Left ventricle myocardium inferior (tissue), 1 donor: ENCODE measurements at places on chromosomes 4 and X.

DNA sequence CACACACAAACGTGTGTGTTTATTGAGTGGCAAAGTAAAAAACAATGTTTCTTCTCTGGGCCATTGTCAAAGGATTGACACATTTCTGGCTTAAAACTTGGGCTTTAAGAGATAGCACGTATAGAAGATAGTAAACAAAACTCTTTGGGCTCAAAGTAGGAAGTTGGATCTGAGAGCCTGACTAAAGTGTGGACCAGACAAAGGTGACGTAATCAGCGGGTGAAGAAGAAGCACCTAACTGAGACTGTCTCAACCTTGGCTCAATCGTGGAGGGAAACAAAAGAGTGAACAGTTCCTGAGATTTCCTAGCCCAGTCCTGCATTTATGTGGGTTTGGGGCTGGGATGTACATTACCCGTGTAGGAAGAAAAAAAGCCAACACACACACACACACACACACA lies 13.7 kb downstream of the PFKFB1 start:
- H3K4me1 ChIP-seq: no peaks in the 10 kb centered on the region
- H3K36me3 ChIP-seq: no peaks in the 10 kb centered on the region
- no peak overlapping the region for H3K27ac ChIP-seq
- no peak overlapping the region for H3K4me3 ChIP-seq
- H3K27me3 ChIP-seq: no peaks in the 10 kb centered on the region

- H3K36me3 ChIP-seq: no peaks in the 10 kb centered on the region
- no peak overlapping the region for H3K27ac ChIP-seq
- no peak overlapping the region for H3K4me3 ChIP-seq
- DNase-seq: no peak
- no peaks in the 10 kb centered on the region for H3K4me1 ChIP-seq
Observed at GRCh38 chr4:72326692-72327632, 242.1 kb downstream of the ADAMTS3 start.

GRCh38 chrX:3585719-3586118 lies 127.7 kb downstream of the PRKX start:
- no peak overlapping the region for H3K27ac ChIP-seq
- no peak for DNase-seq
- no peak overlapping the region for H3K4me3 ChIP-seq
- H3K27me3 ChIP-seq: no peaks in the 10 kb centered on the region

DNA sequence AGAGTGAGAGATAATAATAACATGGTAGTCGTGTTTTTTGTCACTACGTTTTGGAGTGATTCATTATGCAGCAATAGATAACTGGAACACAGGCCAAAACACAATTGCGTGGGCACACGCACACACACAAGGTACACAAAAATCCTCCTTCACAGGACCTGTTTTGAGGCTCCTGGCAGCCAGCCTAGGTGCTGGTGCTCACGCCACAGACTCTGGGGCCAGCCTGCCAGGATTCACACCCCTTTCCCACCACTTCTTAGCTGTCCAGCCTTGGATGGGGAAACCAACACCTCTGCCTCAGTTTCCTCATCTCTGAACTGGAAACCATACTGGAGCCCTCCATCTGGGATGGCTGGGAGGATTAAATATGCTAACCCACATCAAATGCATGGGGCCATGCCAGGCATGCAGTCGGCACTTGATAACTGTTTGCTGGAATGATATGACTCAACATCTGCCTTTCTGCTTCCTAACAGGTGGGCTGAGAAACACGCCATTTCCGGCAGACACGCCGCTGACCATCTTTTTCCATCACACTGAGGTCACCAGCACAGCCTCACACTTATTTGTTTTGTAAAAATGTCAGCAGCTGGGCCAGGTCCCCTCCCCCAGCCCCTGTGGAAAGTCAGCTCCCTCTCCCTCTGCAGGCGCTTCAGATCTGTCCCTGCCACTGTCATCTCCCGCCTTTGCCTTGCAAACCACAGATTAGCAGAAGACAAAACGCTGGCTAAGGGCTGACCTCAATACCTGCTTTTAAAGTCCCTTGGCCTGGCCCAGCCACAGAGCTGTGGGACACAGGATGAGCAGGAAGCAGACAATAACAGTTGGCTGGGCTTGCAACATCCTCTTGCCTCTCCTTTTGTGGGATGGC lies 237.5 kb downstream of the BCOR start:
- no peaks in the 10 kb centered on the region for H3K36me3 ChIP-seq
- peaks cover 24% of the 10 kb centered on the region for H3K4me1 ChIP-seq
- no peak for DNase-seq
- H3K4me3 ChIP-seq: no peak overlapping the region

GRCh38 chr4:45241976-45242375 lies 515.6 kb upstream of the GNPDA2 start:
- DNase-seq: no peak
- no peak overlapping the region for H3K27ac ChIP-seq
- no peaks in the 10 kb centered on the region for H3K36me3 ChIP-seq
- H3K4me1 ChIP-seq: no peaks in the 10 kb centered on the region
- H3K4me3 ChIP-seq: no peak overlapping the region

- H3K36me3 ChIP-seq: no peaks in the 10 kb centered on the region
- DNase-seq: no peak
- no peak overlapping the region for H3K27ac ChIP-seq
Observed at GRCh38 chrX:16511796-16512776, 137.9 kb upstream of the S100G start.

DNA sequence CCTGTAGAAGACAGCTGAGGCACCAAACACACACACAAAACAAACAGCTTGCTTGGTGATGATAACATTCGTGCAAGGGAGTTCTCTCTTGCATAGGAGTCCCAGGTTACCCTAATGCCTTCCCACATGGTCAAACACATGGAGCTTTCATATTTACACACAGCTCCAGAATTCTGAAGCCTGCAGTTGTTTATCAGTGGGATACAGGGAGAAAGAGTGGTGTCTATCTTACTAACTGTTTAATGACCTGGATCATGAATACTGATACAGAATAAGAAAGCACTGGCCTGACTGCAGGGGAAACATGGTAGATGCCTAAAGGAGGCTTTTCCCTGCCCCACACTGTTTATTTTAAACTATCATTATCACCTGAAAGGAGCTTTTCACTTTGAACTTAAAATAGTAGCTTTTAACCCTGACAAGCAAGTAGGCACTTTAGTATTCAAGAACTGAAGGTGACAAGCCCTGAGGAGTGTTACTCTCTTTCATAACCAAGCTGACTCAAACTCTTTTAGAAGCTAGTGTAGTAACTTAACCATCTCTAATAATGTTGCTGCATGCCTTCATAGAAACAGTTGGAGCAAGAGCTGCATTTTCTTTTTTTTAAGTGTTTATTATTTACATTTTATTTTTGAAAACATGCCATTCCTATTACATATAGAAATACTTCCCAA lies 15.6 kb downstream of the TET2 start:
- H3K36me3 ChIP-seq: no peaks in the 10 kb centered on the region
- peaks cover 43% of the 10 kb centered on the region for H3K4me1 ChIP-seq
- no peak for DNase-seq
- no peaks in the 10 kb centered on the region for H3K27me3 ChIP-seq
- H3K4me3 ChIP-seq: no peak overlapping the region
